Stimulated activated CD4-positive, alpha-beta T cell treated with anti-CD3 and anti-CD28 coated beads, TNF-alpha, amount 100 ng/mL, for 24 hours (primary cell): ENCODE measurements at places on chromosomes 12 and 14.

DNA sequence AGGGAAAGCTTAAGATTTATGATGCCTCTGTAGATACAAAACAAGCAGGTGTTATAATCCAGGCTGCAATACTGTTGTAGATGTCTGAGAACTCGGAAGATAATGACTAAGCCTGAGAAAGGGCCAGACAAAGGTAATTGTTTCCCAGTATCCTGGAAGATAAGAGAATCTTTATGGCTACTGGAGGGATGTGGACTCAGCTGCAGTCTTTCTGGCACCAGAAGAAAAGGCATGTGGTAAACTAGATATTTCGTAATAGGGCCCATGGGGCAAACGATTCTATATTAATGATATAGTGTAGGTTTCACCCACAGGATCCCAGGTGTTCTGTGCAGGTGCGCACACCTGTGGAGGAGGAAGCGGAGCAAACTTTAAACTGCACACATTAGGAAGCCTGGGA is 9.2 kb upstream of the APOLD1 start:
- DNase-seq = no peak

DNA sequence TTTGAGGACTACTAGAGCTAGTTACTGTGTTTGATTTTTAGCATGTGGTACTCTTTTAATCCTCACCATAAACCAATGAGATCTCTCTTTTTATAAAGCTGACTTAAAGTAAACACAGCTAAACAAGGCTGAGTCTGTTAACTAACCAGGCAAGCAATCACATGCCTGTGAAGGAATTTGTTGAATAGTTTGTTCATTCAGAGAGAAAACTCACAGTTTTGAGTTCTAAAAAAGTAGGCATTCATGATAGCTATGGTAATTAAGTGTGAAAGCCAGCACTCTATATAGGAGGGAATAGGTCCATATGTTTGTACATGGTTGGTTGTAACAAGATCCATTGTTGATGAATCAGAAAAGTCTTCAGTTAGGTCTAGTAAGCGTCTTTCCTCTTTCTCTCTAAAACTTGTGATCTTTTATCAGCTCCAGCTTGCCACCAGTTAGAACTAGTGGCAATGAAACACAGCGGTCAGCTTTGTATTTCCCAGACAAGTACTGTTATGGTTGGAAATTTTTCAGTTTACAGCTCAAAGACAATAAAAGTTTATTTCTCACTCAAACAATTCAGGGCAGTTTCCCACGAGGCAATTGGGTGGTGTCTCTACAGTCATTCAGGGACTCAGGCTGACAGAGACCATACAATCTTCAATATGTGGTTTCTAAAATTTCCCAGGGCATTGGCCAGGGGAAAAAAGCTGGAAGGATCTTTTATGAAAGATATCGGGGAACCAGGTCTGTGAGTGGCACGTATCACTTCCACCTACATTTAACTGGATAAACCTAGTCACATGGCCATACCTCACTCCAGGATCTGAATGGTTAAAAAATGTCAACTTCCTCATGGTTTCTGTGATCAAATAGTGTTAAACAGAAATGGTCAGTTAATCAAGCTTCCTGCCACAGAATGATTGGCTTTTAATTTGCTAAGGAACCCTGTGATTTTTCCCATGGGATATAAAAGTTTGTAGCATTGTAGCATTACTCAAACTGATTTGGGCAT is 203.1 kb downstream of the KIF21A start:
- no peak for DNase-seq

DNA sequence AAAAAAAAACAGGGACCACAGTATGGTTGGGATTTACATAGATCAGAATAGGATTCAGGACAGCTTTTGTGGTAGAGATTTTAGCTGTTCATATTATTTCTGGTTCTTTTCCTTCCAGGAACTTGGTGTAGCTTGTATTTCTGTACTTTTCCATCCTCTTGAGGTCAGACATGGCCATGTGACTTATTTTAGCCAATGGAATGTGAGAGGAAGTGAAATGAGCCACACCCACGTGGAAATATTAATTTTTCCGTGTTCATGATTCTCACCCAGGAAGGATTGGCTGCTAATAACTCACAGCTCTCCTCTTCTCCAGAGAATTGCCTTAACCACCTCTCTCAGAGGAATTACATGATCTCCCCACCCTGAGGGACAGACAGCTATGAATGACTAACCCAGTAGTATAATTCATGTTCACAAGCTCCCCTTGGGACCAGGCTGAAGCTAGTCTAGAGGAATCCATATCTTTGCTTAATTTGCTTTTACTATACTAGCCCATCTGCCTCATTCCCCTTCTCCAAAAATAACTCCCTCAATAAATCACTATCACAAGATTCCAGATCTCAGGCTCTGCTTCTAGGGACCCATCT is 340.4 kb downstream of the NUAK1 start:
- no peak for DNase-seq

DNA sequence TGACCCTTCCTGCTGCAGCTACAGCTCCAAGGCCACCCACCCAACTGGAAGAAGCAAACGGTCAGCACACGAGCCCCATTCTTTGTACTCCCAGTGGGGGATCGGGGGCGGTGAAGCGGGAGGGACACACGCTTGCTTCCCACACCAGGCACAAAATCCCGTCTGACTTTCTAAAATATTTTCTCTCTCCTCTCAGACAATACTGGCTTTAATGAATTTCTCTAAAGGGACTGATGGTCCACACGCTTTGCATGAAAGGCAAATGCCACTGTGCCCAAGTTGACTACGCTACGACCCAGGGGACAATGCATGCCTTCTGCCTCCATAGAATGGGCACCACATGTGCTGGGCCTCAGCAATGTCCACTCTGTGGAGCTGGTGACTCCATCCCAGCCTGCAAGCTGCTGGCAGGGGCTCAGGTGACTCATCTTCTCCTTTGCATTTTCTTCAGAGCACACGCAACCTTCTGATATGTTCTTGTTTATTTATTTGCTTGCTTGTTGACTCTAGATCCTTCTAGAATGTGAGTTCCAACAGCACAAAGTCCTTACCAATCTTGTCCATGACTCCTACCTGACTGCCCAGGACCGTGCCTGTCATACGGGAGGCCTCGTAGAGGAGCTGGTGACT is 15.6 kb downstream of the SYNE3 start:
- DNase-seq = no peak

- DNase-seq = no peak
Observed at GRCh38 chr14:104389326-104390220, 190.0 kb upstream of the C14orf180 start.

DNA sequence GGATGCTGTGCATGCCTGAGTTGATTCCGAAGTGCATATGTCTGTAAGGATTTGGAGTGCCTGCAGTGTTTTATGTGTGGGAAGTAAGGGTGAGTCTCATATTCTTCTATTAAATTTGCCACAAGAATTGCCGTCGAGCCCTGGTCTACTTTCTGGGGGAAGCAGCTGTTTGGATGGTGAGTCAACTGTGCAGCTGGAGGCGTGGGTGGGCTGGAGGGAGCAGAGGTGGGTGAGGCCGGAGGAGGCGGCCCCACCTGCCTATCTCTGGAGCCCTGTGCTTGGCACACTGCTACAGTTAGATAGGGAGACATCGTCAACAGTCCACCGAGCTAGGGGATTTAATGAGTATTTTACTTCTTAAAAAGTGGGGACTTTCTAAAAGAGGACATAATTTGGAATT is 9.7 kb downstream of the GLRX5 start:
- DNase-seq = no peak

GRCh38 chr14:66859063-66859671 is 330.1 kb upstream of the GARIN2 start:
- DNase-seq = no peak

- peak; percentile 76 for DNase-seq
Observed at GRCh38 chr12:53231921-53232645, at the start of gene RARG. RARG (minus strand) TSS chr12:53232209; CDS start chr12:53227545, 4,664 bp downstream.

GRCh38 chr12:69008520-69008919 is 75.5 kb upstream of the CPM start:
- DNase-seq = no peak

GRCh38 chr14:103657471-103657870 is 28.5 kb downstream of the KLC1 start:
- DNase-seq = no peak

- no peak for DNase-seq
Observed at GRCh38 chr12:88562846-88563582, 17.3 kb downstream of the KITLG start.

GRCh38 chr14:95360828-95361227 is 41.1 kb upstream of the CLMN start:
- DNase-seq = no peak
